ENCODE measurements at places on chromosomes 4 and X. TPM values are rescaled to one million over a fixed set of nuclear protein-coding genes. Genes with fewer than 3 reads are reported as not detected.

NUDT10 gene
- polyA plus RNA-seq = 3.1 TPM

GAGE12J gene
- polyA plus RNA-seq = not detected

DNA sequence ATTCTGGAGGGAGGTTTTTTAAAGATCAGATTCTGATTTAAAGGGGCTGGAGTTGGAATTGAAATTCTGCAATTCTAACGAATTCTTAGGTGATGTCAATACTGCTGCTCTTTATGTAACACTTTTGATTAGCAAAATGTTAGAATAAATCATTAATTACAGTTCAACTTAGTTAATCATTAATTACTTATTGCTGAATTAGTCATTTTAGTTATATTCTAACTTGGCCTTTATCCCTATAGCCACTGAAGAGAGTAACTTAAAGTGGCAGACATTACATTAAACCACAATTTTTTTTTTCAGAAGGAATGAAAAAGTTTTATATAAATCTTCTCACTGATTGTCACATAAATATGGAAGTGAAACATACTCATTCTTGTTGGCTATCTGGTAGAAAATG, 206.6 kb upstream of the ITM2A start:
- DNase-seq = no peak

- DNase-seq = no peak
These were observed 52.5 kb downstream of the GBA3 start for GRCh38 chr4:22745234-22745633.
